Mammary epithelial cell (primary cell): ENCODE measurements at places on chromosomes 12 and 14. TPM values are rescaled to one million over a fixed set of nuclear protein-coding genes. Genes with fewer than 3 reads are reported as not detected.

SLC17A8 gene
- total RNA-seq, result not detected in 2 replicates

PPP4R4 gene
- total RNA-seq, result 6.3 TPM

HNF1A gene
- total RNA-seq, result not detected in 2 replicates

MMP17 gene
- 0.50 TPM for total RNA-seq

NRL gene
- 1.1 and 2.2 TPM in 2 replicates for total RNA-seq

POU6F1 gene
- 3.5 TPM for total RNA-seq

MYL6B gene
- 24.7 TPM for total RNA-seq

TMEM19 gene
- 41.7 TPM for total RNA-seq

SYNDIG1L gene
- total RNA-seq, result not detected in 2 replicates

RNASE2 gene
- total RNA-seq, result not detected

TOMM20L gene
- not detected in 2 replicates for total RNA-seq

CCDC184 gene
- 0.53 and 1.5 TPM in 2 replicates for total RNA-seq

METAP2 gene
- total RNA-seq, result 42.0 TPM

INHBC gene
- not detected for total RNA-seq

GNPNAT1 gene
- total RNA-seq, result 24.0 TPM

MIP gene
- total RNA-seq, result 0.17 TPM

LMO3 gene
- total RNA-seq, result not detected

SLCO1B1 gene
- not detected for total RNA-seq

GARIN6 gene
- total RNA-seq, result not detected in 2 replicates

PLEKHD1 gene
- not detected in 2 replicates for total RNA-seq

SPRING1 gene
- total RNA-seq, result 45.0 TPM

PMCH gene
- not detected in 2 replicates for total RNA-seq

SSPN gene
- total RNA-seq, result 11.0 TPM

SERPINA12 gene
- total RNA-seq, result not detected

PTCSC3 gene
- not detected in 2 replicates for total RNA-seq

SERPINA1 gene
- total RNA-seq, result 131 and 155 TPM in 2 replicates
